ENCODE measurements at places on chromosomes 6 and 20.

DNA sequence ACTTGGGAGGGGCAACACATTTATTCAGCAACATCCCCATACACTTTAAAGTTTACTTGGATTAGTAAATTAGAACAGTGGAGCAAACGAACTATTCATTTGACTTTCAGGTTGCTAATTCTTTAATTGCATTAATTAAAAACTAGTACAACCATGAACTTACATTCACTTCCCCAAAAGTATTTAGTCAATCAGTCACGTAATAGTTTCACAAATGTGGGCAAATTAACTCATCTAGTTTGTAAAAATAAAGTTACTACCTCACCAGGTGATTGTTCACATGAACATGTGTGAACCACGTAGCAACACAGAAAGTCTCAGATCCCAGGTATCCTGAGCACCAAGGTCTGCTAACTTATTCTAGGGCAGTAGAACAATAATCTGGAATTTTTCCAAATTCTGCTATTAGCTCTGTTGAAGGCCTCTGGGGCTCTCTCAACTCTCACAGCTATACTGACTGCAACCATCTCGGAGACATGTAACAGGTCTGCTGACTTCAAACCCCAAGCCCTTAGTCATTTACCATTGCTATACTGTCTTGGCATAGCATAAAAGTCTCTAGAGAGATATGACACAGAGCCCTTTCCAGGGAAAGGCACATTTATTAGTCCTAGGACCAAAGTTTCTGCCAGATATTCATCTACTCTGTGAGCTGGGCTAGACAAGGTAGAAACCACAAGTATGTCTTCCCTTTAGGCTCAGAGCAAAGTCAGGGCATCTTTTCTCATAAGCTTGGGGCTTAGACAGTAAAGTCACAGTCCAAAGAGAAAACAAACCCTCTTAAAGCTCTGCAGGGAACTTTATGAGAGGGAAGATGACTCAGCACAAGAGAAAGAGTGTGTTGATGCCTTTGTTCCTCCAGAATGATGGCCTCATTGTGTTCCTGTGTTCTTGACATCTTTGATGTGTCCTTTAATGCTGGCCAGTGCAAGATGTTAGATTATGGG lies 50.9 kb upstream of the CCDC28A start:
- no peak for DNase-seq

DNA sequence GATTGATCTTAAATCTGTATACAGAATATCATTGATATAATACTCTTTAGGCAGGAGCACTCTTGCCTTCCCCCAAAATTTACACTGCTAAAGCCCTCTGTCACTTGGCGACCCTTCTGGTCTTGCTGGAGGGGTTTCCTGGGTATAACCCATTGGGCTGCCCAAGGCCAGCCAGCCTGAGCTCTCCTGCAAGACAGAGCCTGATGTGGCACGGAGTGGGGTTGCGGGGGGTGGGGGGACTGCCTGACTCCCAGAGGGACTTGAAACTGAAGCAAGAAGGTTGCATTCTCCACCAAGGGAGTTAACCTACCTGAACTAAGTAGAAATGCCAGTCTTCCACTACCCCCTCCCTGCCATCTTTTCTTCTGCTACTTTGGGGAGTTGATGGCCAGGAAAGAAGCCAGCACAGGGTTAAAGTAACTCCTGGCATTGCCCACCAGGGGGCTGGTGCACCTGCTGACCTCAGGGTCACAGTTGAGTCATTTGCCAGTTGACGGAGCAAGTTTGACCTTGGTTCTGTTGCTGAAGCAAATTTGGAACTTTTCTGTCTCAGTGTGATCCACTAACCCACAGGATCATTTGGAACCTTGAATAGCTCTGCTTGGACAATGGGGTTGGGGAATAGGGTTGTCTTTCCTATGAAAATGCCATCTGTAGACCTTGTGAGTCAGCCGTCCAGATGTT lies 79.4 kb downstream of the ASXL1 start:
- DNase-seq, result no peak

GRCh38 chr20:31236953-31237352 lies 20.5 kb upstream of the DEFB115 start:
- DNase-seq, result no peak

GRCh38 chr20:46695892-46696291 lies 6.6 kb upstream of the TP53RK start:
- no peak for DNase-seq

GRCh38 chr6:87349896-87350295 lies 5.3 kb downstream of the C6orf163 start:
- DNase-seq, result no peak

DNA sequence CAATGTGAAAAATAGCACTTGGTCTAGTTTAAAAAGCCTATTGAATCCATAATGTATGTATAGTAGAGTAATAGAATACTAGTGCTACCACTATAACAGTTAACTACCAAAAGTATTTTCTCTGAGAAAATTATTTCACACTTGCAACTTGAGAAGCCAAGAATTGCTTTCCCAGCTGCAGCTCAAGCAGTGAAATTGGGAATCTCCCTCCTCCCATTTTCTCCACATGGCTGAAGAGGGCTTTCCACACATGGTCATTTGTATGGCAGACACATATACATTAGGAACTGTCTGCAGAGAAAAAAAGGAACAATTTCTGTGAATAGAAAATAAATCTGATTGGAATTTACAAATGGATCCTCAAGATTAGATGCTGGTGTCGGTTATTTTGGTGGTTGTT lies 34.5 kb downstream of the TOMM6 start:
- no peak for DNase-seq

GRCh38 chr6:21601339-21601923 lies 7.9 kb downstream of the SOX4 start:
- DNase-seq, result no peak

- DNase-seq, result no peak
These were observed 164.1 kb upstream of the GJE1 start for GRCh38 chr6:141968632-141969031.

DNA sequence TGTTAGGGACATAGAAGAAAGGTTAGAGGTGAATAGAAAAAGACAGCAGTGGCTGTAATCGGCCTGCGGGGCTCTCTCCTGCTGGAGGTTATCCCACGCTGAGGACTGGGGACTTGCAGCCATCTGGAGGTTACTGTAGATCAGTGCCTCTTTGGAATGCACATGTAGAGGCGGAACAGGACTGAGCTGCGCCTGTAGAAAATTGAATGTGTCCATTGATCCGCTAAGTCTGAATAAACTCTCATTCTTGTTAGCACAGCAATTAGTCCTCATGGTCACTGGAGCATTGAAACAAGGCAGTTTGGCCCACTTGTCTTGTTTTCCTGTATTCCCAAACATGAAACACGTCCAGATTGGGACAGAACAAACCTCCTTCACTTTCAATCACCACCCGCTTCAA lies 46.3 kb upstream of the F13A1 start:
- peak; percentile 33 for DNase-seq

- DNase-seq, result no peak
These were observed 569.9 kb downstream of the CDH26 start for GRCh38 chr20:60528141-60528540.

DNA sequence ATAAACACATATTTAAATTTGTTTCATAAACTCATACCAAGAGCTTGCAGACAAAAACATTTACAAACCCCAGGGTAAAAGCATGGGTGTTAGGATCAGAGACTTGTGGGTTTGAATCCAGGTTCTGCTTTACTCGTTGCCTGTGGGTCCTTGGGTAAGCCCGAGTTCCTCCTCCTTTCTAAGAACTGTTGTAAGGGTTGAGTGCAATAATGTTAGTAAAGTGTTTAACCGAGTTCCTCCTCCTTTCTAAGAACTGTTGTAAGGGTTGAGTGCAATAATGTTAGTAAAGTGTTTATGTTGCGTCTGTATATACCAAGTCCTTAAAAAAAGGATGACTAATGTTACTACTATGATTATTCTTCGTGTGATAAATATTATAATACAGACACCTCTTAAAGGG lies 18.7 kb downstream of the CCDC170 start:
- no peak for DNase-seq

- DNase-seq, result no peak
These were observed 13.3 kb downstream of the MAFB start for GRCh38 chr20:40675599-40676221.

Data from H9 (cell line).